Trophoblast cell (in vitro differentiated cells and primary cell): ENCODE measurements at places on chromosomes 12 and 14.

DNA sequence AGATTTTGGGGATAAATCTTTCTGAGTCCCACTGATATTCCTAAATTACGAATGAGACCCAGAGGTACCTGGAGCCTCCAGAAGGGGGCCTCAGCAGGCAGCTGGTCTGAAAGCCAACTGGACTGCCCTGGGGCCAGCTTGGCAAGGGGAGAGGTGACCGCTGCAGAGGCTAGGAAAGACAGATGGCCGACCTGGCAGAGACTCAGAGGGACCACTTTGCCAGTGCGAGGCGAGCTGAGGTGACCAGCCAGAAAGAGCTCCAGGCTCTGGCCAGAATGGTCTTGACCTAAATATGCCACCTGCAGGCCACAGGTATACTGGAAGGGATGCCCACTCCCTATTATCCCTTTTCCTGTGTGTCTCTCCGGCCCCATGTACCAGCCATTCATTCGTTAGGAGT is 256.8 kb upstream of the GARIN6 start:
- peak; percentile 9 for DNase-seq

DNA sequence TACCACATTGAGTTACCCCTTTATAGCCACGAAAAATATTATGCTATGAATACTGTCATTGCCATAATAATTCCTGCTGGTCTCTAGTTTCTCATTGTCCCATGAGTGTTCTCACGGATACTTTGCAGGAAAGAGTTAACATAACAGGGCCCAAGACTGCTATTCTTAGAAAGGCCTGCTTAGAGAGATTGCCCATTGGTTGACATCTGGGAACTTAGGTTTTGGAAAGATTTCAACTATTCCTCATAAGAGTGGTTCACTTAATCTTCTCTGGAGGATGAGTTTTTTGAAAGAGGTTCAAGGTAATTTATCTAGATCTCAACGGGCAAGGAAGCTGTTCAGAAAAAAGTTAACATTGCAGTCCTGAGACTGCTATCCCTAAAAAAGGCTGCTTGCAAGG is 18.4 kb upstream of the PRPF39 start:
- no peak for DNase-seq

GRCh38 chr14:70514168-70515069 is 20.4 kb downstream of the ADAM20 start:
- no peak for DNase-seq

- DNase-seq = peak; percentile 54
Observed at GRCh38 chr12:93122569-93123091, 193.5 kb upstream of the EEA1 start.

DNA sequence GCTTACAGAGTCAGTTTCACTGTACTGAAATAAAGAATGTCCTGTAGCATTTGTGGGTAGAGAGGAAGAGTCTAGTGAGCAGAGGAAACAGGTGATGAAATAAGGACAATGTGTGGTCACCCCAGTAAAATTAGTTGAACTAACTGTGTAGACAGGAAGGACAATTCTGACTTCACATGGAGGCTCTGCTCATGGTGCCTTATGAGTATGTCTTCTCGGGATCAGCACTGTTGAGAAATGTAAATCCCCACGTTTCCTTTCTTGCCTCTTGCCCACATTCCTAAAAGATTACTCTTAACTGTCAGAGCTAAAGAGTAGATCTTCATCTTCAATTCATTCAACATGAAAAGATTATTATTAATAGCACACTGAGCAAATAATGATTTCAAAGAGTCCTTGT is 113.2 kb upstream of the FLRT2 start:
- no peak for DNase-seq
